ENCODE measurements at places on chromosomes 11 and 22.

DNA sequence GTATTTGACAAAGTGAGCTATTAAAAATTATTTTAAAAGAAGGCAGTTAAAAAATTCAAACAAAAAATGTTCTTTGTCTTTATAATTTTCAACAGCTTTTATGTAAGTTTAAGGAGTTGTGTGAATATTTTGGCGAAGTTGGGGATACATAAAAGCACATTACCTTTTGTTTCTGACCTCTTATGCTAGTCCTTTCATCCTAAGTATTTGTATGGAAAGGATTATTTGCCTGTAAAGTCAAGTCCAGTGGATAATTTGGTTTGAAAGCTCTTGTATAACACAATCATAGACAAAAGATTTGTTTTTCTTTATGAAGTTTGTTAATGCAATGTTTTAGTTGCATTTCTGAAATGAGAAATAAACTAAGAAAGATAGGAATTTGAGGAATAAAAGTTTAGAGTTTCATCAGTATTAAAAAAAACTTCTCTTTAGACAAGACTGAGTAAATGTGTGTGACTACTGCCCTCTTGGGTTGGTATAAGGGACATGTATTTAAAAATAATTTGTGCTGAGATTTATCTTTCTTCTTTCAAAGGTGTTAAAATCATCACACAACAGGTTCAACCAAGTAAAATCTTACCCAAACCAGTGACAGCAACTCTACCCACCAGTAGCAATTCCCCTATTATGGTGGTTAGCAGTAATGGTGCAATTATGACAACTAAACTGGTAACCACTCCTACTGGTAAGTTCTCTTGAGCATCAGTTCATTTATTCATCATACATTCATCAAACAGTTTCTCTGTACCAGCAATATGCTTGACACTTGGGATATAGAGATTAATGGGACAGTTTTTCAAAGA lies 68.2 kb downstream of the EMSY start:
- DNase-seq = no peak

GRCh38 chr11:32774081-32774480 lies 20.4 kb downstream of the CCDC73 start:
- DNase-seq = no peak

DNA sequence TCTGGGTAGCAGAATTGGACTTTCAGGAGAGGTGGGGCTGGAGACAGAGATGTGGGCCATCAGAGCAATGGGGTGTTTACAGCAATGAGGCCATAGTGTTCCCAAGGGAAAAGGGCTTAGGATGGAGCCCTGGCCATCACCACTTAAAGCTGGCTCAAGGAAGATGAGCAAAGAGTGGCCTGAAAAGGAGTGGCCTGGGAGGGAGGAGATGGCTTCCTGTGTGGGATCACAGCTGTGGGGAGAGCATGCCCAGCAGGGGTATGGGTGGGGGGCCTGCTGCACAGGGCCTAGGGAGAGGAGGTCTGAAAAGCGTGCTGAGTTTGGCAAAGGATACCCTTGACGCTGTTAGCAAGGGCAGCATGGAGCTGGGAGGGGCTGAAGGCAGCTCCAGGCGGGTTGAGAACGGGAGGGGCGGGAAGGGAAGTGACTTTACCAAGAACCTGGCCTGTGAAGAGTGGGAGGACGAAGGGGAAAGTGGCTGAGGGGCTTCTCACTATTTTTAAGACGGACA lies 13.9 kb downstream of the LRRC32 start:
- no peak for DNase-seq

- DNase-seq = no peak
Observed at GRCh38 chr11:66973956-66974580, 1.0 kb upstream of the C11orf86 start.

- DNase-seq = no peak
Observed at GRCh38 chr11:119376197-119376847, 5.2 kb downstream of the USP2 start.

- no peak for DNase-seq
Observed at GRCh38 chr11:117271208-117271607, 19.9 kb upstream of the BACE1-AS start.

DNA sequence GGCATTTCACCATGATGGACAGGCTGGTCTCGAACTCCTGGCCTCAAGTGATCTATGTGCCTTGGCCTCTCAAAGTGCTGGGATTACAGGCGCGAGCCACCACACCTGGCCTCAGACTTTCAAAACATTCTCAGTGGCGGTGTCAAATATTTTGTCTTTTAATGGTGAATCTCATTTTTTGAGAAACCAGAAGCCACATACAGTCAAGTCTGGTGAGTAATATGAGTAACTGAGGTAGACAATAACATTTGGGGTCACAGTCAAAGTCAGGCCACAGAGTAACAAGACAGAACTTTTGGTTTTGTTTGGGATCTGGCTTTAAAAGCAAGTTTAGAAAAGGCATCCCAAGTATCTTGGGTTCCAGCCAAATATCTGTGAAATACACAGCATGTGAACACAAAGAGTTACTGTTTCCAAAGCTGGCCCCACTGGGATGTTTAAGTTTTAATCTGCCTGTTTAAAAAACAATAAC lies 5.6 kb upstream of the TMA7B start:
- DNase-seq = no peak

GRCh38 chr11:38296211-38296776 lies 1698.3 kb upstream of the RAG2 start:
- DNase-seq = no peak

- DNase-seq = no peak
Observed at GRCh38 chr11:114098927-114099326, 39.4 kb downstream of the ZBTB16 start.

- no peak for DNase-seq
Observed at GRCh38 chr11:33703788-33704187, 3.2 kb upstream of the C11orf91 start.

GRCh38 chr11:10497371-10498021 lies 42.4 kb downstream of the AMPD3 start:
- DNase-seq = no peak

GRCh38 chr11:55714982-55715888 lies 53.2 kb downstream of the OR4C6 start:
- no peak for DNase-seq

DNA sequence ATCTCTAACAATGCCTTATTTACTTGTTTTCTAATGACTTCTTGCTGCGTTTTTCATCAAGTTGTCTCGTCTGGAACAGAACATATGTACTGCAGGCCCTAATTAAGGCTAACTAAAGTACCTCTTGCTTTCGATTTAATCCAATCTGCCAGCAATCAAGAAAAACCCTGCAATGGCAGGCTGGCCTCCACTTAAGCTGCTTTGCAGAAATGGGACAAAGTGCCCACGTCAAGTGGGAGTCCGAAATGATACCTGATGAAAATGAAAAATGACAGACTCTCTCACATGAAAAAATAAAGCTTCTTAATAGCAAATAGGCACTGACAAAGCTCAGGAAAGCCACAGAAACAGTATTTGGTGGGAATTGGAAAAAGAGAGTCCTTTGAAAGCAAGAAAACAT lies 1454.7 kb downstream of the FAM181B start:
- DNase-seq = no peak

GRCh38 chr22:31302006-31302405 lies 9.7 kb upstream of the PIK3IP1 start:
- no peak for DNase-seq

GRCh38 chr11:76172583-76172982 lies 33.7 kb downstream of the WNT11 start:
- no peak for DNase-seq

GRCh38 chr11:69114811-69115523 lies 40.8 kb upstream of the SMIM38 start:
- DNase-seq = no peak

Measured in CD4-positive, alpha-beta T cell treated with Interleukin-4 for 1 hour (primary cell).